Testis (tissue), 5 donors: ENCODE measurements at places on chromosomes 16 and 17. TPM values are rescaled to one million over a fixed set of nuclear protein-coding genes. Genes with fewer than 3 reads are reported as not detected.

Gene SOST
- not detected for total RNA-seq

DNA sequence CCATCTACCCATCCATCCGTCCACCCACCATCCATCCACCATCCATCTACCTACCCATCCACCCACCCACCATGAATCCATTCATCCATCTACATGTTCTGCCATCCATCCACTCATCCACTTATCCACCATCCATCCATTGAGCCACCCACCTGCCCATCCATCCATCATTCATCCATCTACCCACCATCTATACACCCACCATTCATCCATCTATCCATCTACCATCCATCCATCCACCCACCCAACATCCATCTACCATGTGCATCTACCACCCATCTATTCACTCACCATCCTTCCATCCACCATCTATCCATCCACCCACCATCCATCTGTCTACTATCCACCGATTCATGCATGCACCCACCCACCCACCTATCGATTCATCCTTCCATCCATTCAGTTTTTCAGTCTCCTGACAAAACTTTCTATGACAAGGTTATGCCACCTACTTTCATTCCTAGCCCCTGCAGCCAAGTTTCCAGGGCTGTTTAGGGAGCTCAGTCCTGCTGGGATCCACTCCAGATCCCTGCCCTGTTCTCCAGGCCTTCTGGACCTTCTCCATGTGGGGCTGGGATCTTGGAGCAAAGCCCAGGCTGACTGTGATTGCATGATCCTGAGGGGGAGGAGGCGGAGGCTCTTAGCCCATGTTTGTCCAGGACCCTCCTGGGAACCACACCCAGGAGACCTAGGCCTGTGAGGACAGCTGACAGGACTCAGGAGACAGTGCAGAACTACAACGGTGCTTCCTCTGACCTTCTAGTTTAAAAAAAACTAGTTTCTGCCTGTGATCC is 27.4 kb downstream of the BCO1 start:
- peak; percentile 72 for DNase-seq

DNA sequence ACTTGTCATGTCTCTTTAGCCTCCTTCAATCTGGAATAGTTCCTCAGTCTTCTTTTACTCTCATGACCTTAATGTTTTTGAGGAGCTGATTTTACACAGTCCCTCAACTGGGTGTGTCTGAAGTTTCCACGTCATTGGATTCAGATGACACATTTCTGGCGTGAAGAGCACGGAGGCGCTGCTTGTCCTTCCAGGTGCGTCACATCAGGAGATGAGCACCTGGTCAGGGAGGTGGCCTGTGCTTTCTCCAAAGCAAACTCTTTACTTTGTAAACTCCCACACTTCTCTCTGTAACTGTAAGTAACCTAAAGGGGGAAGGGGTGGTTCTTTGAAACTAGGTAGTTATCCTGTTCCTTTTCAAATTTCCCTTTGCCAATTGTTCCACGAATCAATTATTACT is 52.5 kb upstream of the MNT start:
- DNase-seq: no peak

- DNase-seq: no peak
Measured at GRCh38 chr16:25006504-25007056, 8.6 kb downstream of the ARHGAP17 start.

DNA sequence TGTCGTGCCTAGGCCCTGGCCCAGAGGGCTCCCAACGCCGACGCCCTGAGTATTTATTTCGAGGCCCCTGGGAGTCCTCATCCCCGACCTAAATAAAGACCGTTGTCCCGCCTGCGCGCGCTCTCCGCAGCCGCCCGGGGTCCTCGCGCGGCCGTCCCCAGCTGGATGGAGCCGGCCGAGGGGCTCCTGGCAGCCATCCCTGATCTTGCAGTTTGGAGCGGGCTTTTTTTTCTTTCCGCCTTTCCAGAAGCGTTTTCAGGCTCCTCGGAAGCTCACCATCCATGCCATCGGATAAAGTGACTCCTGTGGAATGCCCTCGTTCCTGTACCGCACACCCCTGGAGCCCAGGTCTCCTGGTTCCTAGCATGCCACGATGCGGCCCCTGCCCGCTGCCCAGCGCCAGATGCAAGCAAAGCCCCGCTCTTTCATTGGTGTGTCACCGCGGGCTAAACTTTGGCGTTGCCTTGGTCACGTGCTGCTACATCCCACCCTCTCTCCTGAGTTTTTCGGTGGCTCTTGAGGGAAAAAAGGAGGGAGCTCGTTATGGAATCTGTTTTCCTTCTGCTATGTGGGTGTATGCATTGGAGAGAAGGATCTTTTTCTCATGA is 716 bp downstream of the TMEM94 start:
- peak; percentile 65 for DNase-seq

DNA sequence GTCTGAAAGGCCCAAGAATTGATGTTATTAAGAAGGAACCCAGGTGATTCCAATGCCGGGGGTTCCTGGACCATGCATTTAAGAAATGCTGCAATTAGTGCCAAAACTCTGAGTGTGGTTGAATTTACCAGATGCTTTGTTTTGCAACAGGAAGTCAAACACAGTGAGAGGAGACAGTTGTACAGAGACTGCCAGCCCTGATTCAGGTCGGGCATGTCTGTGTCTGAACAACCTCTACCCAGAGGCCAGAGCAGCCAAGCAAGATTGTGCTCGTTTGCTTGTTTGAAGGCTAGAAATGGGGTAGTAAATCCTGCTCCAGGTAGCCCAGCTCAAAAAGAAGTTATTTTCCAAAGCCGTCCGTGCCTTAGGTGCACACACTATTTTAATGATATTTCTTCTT is 412.4 kb upstream of the ERCC4 start:
- no peak for DNase-seq
